ENCODE measurements at places on chromosomes 16 and 17. TPM values are rescaled to one million over a fixed set of nuclear protein-coding genes. Genes with fewer than 3 reads are reported as not detected.

TMIGD1 gene
- total RNA-seq: not detected

KRT12 gene
- total RNA-seq: not detected

CA4 gene
- 5.4 TPM for total RNA-seq

EVI2B gene
- 0.37 TPM for total RNA-seq

SPIRE2 gene
- 21.1 TPM for total RNA-seq

SALL1 gene
- total RNA-seq: 67.0 TPM

IQCK gene
- 5.8 TPM for total RNA-seq

GJD3 gene
- 2.3 TPM for total RNA-seq

PRSS36 gene
- 0.48 TPM for total RNA-seq

SLC6A2 gene
- total RNA-seq: 0.20 TPM

GDE1 gene
- 65.7 TPM for total RNA-seq

ZNF385C gene
- 3.7 TPM for total RNA-seq

GRCh38 chr16:70410734-70411133 lies 28.2 kb downstream of the ST3GAL2 start:
- peaks cover 20% of the 10 kb centered on the region for H3K4me1 ChIP-seq
- peaks cover 8% of the 10 kb centered on the region for H3K36me3 ChIP-seq
- H3K27ac ChIP-seq: no peak overlapping the region
- no peaks in the 10 kb centered on the region for H3K27me3 ChIP-seq

GRCh38 chr16:74322301-74322710 lies 25.7 kb downstream of the PSMD7 start:
- no peaks in the 10 kb centered on the region for H3K27me3 ChIP-seq
- H3K4me1 ChIP-seq: 0 out of 2 replicates have a peak, but pooled peaks cover 3% of the 10 kb centered on the region
- H3K27ac ChIP-seq: no peak overlapping the region
- DNase-seq: no peak

DNA sequence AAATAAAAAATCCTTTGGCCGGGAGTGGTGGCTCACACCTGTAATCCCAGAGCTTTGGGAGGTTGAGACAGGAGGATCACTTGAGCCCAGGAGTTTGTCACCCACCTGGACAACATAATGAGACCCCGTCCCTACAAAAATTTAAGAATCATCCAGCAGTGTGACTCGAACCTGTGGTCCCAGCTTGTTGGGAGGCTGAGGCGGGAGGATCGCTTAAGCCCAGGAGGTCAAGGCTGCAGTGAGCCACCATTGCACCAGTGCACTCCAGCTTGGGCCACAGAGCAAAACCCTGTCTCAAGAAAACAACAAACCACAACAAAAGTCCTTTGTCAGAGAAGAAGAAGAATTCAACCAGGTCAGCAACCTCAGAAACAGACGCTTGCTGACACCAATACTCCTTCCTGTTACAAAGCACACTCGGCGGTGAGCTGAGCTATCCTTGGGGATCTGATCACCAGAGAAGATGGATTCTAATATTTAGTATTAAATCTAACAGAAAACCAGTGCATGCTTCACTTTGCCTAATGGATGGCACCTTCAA lies 12.9 kb upstream of the PVALEF start:
- H3K4me1 ChIP-seq: no peaks in the 10 kb centered on the region
- no peak overlapping the region for H3K27ac ChIP-seq
- no peaks in the 10 kb centered on the region for H3K27me3 ChIP-seq
- H3K4me3 ChIP-seq: no peak overlapping the region
- no peaks in the 10 kb centered on the region for H3K36me3 ChIP-seq

DNA sequence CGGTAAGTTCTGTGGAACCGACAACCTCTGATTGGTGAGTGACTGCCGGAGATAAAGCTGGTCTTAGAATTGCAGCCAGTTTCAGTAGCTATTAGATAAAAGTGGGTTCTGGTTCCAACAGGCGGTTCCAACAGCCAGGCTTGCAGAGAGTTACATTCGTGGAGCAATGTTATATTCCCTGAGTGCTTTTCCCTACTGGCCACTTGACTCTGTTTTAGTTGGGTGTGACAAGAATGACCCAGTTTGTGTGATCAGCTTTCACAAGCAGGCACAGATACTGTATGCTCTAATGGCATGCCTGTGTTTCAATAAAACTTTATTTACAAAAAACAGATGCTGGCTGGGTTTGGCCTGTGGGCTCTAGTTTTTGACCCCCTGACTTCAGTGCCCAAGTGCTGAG lies 196.6 kb downstream of the SNX29 start:
- H3K4me1 ChIP-seq: peaks cover 4% of the 10 kb centered on the region
- H3K27ac ChIP-seq: no peak overlapping the region
- no peak overlapping the region for H3K4me3 ChIP-seq
- no peaks in the 10 kb centered on the region for H3K27me3 ChIP-seq
- DNase-seq: no peak

DNA sequence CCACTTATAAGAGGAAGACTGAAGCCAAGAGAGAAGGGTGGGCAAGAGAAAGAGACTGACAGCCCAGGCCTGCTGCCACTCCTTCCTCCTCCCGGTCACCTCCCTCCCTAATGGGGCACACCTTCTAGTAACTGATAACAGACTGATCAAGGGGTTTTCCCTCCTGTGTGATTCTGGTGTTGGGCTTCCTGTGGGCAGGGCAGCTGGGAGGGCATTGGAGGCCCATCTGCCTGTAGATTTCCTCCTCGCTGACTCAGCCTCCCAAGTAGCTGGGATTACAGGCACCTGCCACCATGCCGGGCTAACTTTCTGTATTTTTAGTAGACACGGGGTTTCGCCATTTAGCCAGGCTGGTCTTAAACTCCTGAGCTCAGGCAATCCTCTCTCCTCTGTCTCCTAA lies 16.2 kb downstream of the CA4 start:
- no peak for DNase-seq
- H3K27ac ChIP-seq: no peak overlapping the region
- H3K4me3 ChIP-seq: no peak overlapping the region
- H3K27me3 ChIP-seq: no peaks in the 10 kb centered on the region

GRCh38 chr17:34015253-34015652 lies 239.8 kb upstream of the CCL2 start:
- no peaks in the 10 kb centered on the region for H3K36me3 ChIP-seq
- no peak overlapping the region for H3K4me3 ChIP-seq
- peaks cover 15% of the 10 kb centered on the region for H3K4me1 ChIP-seq
- no peak overlapping the region for H3K27ac ChIP-seq

DNA sequence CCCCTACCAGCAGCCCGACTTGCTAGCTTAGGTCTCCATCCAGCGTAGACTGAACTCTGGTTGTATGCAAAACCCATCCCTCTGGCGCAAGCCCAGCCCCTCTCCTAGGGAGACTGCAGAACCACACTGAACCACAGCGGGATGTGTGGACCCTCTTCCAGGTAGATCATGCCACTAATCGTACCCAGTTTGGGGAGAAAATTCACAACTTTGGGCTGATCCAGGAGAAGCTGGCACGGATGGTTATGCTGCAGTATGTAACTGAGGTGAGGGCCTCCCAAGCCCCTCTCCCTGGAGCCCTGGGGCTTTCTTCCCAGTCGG lies 3.2 kb downstream of the ACADVL start:
- H3K27ac ChIP-seq: no peak overlapping the region
- peaks cover 20% of the 10 kb centered on the region for H3K36me3 ChIP-seq
- H3K4me1 ChIP-seq: peaks cover 27% of the 10 kb centered on the region

DNA sequence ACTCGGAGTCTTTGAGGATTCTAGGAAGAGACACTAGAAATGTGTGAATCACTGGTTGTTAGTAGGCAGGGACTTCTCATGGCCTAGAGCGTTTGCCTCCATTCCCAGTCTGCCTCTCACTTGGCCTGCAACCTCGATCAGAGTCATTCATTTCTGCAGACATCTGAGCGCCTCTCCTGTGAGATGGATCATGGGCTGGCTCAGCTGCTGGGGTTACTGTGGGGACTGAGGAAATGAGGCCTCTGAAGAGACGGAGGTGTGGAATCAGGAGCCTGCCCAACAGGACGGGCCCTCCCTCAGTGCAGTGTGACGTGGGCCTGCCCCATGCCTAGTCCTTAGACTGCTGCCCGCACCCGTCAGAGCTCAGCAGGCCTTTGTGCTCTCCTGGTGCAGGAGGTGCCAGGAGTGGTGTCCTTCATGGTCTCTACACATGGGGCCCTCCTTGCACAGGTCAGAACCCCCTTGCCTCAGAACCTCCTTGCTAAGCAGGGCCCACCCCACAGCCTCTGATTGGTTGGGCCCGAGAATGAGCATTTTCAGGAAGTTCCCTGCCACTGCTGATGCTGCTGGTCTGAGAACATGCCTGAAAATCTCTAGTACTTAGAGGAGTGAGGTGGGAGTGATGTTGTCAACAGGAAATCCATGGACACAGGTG lies 99.4 kb downstream of the NPIPB11 start:
- H3K4me1 ChIP-seq: no peaks in the 10 kb centered on the region
- no peaks in the 10 kb centered on the region for H3K27me3 ChIP-seq
- H3K36me3 ChIP-seq: no peaks in the 10 kb centered on the region
- no peak for DNase-seq
- H3K4me3 ChIP-seq: no peak overlapping the region
- H3K27ac ChIP-seq: no peak overlapping the region

- no peak overlapping the region for H3K4me3 ChIP-seq
- no peaks in the 10 kb centered on the region for H3K27me3 ChIP-seq
- H3K4me1 ChIP-seq: no peaks in the 10 kb centered on the region
- H3K36me3 ChIP-seq: peaks cover 86% of the 10 kb centered on the region
- no peak overlapping the region for H3K27ac ChIP-seq
Observed at GRCh38 chr16:18836702-18837101, 35.4 kb upstream of the ARL6IP1 start.

GRCh38 chr16:58820411-58820810 lies 86.3 kb upstream of the GOT2 start:
- H3K27ac ChIP-seq: no peak overlapping the region
- no peaks in the 10 kb centered on the region for H3K27me3 ChIP-seq
- H3K4me3 ChIP-seq: no peak overlapping the region
- H3K4me1 ChIP-seq: no peaks in the 10 kb centered on the region
- peaks cover 14% of the 10 kb centered on the region for H3K36me3 ChIP-seq

DNA sequence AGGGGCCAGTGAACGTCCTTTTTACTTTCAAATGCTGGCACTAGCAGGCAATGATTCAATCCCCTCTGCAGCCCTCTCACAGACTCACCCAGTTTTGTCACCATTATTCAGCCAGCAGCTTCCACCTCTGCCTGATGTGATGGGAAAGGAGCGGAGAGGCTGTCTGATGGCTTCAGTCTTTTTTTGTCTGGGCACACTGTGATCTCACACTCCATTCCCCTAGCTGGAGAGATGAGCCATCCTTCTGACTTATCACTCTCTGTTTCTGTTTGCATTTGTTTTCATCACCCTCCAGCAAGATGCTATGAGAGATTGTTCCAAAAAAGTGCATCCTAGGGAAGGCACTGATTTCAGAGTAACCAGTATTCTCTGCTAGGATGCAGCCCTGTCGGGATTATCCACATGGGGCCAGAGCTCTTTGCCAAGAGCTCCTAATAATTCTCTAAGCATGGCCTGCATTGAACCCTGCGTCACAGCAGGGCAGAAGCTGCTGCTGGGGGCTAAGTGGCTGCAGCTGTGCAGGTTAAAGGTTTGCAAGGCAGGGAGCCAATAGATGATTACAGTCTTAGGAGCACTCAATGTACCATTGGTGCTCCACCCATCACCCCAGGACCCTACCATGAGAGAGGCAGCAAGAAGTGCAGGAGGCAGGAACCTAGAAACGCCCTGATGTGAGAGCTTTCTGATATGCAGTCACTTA lies 236.1 kb upstream of the C16orf82 start:
- H3K27ac ChIP-seq: no peak overlapping the region
- peaks cover 5% of the 10 kb centered on the region for H3K27me3 ChIP-seq
- no peak overlapping the region for H3K4me3 ChIP-seq
- H3K36me3 ChIP-seq: peaks cover 12% of the 10 kb centered on the region
- no peak for DNase-seq
- H3K4me1 ChIP-seq: no peaks in the 10 kb centered on the region

DNA sequence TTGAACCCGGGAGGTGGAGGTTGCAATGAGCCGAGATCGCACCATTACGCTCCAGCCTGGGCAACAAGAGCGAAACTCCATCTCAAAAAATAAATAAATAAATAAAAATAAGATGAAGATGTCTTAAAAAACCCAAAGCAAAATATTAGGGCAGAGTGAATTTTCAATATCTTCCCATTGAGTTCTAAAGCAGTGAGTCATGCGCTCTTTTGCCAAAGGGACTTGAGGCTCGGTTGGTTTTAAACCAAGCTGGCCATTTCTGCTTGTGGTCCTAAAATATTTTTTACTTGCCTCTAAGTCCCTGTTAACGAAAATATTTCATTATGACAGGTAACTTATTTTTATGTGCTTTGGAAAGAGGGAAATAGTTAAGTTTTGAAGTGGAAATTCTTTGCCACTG lies 4.7 kb downstream of the PAFAH1B1 start:
- no peak overlapping the region for H3K4me3 ChIP-seq
- H3K27me3 ChIP-seq: no peaks in the 10 kb centered on the region
- H3K4me1 ChIP-seq: peaks cover 54% of the 10 kb centered on the region
- H3K36me3 ChIP-seq: peaks cover 3% of the 10 kb centered on the region
- no peak overlapping the region for H3K27ac ChIP-seq
- no peak for DNase-seq

DNA sequence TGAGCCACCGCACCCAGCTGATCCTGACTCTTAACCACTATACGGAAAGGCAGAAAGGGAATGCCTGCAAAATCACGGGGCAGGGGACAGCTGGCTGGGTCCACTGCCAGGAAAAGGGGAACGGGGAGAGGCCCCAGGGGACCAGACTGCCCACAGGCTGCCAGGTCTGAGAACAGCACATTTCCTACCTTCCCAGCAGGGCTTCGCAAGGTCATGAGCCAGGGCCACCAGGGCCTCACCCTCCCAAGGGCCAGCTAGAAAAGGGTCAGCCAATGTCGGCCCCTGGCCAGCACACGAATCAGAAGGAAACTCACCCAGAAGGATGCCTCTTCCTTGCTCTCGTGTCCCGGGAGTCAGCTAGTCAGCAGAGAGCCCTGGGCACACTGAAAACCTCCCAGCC lies 118.4 kb downstream of the ZNF423 start:
- H3K27me3 ChIP-seq: no peaks in the 10 kb centered on the region
- H3K4me3 ChIP-seq: no peak overlapping the region
- peaks cover 36% of the 10 kb centered on the region for H3K4me1 ChIP-seq
- H3K36me3 ChIP-seq: no peaks in the 10 kb centered on the region

GRCh38 chr17:79527306-79527705 lies 83.5 kb downstream of the RBFOX3 start:
- peaks cover 28% of the 10 kb centered on the region for H3K4me1 ChIP-seq
- no peaks in the 10 kb centered on the region for H3K36me3 ChIP-seq
- DNase-seq: no peak
- peaks cover 2% of the 10 kb centered on the region for H3K27me3 ChIP-seq
- no peak overlapping the region for H3K4me3 ChIP-seq

DNA sequence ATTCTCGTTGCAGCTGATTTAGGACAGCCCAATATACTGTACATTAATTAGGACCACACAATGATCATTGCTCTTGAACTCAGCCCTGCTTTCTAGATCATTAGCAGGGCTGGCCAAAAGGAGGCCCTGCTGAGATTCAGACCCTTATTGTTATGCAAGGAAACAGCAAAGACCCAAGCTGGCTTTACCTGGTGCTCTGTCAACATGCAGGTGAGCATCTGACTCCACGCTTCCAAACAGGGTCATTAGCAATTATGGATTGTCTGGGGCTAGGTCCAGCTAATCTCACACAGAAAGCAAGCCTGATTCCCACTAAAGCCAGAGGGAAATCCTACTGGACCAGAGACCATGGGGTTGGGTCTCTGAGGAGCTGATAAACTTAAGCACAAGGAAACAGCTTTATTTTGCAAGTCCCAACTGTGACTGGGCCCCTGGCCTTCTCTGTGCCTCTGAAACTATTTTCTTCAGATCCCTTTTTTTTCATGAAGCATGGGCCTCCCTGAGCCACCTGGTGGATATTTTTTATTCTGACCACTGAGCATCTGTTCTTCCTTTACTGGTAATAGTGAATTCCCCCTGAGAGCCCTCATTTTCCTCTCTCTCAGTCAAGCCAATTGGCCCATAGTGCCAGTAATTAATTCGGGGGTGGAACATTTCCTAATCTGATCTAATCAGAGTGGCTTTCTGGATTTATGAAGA lies 236.1 kb downstream of the GRIN2A start:
- no peak overlapping the region for H3K27ac ChIP-seq
- DNase-seq: peak; percentile 30
- H3K36me3 ChIP-seq: no peaks in the 10 kb centered on the region
- peaks cover 16% of the 10 kb centered on the region for H3K27me3 ChIP-seq
